Stimulated activated CD4-positive, alpha-beta T cell treated with anti-CD3 and anti-CD28 coated beads, Interleukin-1b, Interleukin-23, amount 100 ng/mL, for 4 hours (primary cell): ENCODE measurements at places on chromosomes 4 and X.

DNA sequence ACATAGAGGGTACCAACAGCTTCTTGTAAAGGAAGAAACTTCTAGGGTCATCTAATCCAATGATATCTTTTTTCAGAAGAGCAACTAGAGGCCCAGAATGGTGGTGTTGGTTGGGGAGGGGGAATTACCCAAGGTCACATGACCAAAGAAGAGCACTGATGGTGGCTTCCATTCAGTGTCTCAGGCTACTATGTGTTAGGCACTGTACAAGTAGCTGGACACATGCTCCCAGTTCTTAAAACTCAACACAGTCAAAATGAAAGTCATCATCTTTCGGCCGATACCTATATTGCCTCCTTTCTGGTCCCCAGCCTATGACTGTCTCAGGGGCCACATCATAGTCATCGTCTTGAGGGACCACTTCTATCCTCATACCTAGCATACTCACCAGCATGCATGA, 88.1 kb downstream of the ARHGAP6 start:
- no peak for DNase-seq

DNA sequence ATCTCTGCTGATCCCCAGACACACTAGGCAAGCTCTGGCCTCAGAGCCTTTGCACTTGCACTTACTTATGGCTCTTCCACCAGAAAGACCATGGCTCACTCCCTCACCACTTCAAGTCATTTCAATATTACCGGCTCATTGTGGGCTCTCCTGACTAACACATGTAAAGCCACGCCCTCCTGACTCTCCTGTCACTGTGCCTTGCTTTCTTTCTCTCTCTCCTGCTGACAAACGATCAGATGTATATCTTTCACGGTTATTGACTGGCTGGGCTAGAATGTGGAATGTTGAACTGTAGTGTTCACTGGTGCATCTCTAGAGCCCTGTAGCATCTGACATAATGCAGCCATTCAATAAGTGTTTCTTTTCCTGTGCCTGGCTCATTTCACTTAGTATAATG, 425.1 kb downstream of the RAB28 start:
- DNase-seq: no peak

DNA sequence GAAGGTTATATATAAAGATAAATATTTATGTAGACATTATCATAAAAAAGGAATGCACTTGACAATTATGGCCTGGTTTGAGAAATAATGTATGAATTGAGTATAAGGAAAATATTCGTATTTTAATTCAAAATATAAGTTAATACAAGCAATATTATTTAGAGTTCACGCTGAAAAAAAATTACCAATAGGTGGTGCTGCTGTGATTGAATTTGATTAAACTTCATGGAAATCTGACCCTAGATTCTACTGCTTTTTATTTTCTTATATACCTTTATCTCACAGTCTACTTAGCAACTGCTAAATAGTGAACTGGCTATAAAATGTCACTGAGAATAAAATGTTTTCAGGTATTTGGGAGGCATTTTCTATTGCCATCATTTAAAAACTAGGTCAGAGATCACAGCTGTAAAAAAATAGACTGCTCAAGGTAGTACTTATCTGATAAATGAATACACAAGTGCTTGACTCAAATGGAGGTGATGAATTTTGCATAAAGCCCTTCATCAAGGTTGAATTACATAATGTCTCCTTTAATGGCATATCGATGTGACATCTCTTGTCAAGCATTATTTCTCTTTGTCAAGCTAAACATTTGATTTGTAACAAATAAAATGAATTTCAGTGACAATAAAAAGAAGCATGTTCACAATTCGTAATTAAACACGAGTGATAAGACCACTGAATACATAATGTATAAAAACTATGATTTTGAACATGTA, 1638.8 kb upstream of the PCDH7 start:
- DNase-seq: no peak

- no peak for DNase-seq
Observed at GRCh38 chr4:108828620-108829019, 65.8 kb upstream of the ETNPPL start.

DNA sequence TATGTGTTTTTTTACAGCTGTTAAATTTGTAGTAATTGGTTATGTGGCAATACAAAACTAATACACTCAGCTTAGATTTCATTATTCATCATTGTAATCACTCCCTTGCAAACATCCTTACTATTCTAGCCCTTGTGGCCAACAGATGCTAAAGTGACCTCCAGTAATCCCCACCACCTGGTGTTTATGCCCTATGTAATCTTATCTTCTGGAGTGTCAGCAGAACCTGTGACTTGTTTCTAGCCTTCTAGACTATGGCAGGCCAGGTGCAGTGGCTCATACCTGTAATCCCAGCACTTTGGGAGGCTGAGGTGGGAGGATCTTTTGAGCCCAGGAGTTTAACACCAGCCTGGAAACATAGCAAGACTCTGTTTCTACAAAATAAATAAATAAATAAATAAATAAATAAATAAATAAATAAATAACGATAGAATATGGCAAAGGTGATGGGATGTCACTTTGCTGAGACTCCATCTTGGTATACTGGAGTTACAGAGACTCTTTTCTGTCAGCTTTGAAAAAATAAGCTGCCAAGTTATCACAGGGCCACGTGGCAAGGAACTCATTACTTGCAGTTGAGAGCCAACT, 12.3 kb upstream of the TSR2 start:
- no peak for DNase-seq

DNA sequence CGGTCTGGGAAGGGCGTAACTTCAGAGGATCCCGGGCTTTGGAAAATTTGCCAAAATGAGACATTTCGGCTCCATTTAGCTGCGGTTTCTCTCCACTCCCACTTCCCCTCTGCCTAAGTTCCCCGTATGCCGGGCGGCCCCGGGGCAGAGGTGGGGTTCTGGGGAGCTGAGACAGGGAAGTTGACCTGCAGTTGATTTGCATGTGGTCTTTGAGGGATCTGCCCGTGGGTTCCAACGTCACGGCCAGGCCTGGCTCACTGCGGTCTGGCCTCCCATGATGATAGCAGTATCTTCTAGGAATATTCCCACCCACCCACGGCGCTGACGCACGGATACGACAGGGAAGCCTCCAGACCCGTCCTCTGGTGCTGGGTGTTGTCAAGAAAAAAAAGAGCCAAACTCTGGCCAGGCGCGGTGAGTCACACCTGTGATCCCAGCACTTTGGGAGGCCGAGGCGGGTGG, 27.3 kb upstream of the CRLF2 start:
- no peak for DNase-seq

DNA sequence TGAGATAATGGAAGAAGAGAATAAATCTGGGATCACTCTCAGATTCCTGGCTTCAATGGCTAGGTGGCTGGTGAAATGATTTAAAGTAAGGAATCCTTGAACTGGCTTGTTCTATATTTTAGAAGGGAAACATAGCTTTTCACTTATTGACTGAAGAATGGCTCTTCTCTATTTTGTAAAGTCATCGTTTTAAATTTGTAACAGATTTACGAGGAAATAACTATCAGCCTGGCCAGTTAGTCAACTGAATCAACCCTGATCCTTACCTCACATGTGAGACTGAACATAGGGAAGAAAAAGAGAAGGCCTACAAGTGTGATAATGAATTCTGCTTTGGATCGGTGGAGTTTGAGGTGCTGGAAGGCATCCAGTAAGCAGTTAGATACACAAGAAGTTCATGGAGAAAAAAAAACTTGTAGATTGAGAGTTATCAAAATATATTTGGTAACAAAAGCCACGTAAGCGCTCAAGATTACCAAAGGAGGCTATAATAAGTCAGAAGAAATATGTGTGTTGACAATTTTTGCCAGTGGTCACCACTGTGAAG, 12.0 kb downstream of the AREG start:
- no peak for DNase-seq

DNA sequence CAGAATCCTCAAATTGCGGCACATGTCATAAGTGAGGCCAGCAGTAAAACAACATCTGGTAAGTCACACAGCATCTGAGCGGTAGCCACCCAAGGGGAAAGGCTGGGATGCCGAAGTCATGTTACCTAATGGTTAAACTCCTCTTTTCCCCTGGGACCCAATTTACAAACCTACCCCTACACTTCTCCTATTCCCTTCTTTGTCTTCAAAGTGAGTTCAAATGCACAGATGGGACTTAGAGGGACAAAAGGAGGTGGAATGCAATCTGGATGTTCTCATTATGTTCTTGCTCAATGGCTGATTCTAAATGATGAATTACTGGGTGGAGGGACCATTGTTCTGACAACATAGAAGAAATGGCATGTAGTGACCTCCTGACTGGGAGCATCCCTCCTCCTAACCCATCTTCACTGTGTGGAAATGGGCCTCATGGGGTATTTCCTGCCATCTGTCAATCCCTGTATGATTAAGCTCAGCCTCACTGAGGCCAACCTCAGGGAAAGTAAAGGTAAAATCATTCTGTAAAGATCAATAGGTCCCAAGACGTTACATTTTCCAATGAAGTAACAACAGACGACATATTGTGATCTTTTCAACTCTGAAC, 8.5 kb downstream of the CD40LG start:
- no peak for DNase-seq
